Esophagus squamous epithelium (tissue), 5 donors: ENCODE measurements at places on chromosomes 5 and 9. TPM values are rescaled to one million over a fixed set of nuclear protein-coding genes. Genes with fewer than 3 reads are reported as not detected.

The GABRA1 gene
- not detected for total RNA-seq

DNA sequence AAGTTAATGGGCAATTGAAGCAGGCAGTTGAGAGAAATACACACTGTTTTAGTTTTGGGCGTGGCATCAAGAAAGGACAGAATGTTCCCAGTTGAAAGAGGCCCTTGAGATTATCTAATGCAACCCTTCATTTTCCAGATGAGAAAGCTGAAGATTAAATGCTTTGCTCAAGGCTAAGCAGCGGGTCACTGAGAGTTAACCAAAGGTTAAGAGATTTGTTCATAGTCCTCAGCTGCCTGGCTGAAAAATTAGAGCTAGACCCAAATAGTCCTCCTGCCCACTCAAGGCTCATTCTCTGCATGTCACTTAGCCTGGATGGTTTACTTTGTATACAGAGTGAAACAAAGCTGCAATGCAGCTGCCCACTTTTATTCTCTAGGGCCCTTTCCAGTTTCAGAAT lies 46.7 kb upstream of the MAMDC2 start:
- no peak for DNase-seq

The C9orf50 gene
- total RNA-seq: not detected

- DNase-seq: no peak
Observed at GRCh38 chr9:61668846-61669245, 479.0 kb downstream of the SPATA31A7 start.
